ENCODE measurements at places on chromosomes 3 and 15.

DNA sequence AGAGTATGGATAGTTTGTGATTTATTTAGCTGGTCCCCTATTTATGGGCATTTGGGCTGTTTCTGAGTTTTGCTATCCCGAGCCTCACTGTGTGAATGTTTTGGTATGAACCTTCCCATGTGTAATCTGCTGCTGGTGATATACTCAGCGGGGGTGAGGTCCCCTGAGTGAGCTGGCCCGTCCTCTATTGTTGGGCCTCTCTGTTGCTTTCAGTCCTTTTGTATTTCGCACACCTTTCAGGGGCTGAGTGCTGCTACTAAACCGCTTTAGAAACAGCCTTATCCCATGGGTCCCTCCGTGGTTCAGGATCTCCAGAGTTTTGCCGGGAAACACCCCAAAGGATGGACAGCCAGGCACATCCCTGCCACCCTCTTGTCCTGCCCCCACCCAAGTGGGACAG lies 94.5 kb downstream of the WNT7A start:
- no peak for DNase-seq

DNA sequence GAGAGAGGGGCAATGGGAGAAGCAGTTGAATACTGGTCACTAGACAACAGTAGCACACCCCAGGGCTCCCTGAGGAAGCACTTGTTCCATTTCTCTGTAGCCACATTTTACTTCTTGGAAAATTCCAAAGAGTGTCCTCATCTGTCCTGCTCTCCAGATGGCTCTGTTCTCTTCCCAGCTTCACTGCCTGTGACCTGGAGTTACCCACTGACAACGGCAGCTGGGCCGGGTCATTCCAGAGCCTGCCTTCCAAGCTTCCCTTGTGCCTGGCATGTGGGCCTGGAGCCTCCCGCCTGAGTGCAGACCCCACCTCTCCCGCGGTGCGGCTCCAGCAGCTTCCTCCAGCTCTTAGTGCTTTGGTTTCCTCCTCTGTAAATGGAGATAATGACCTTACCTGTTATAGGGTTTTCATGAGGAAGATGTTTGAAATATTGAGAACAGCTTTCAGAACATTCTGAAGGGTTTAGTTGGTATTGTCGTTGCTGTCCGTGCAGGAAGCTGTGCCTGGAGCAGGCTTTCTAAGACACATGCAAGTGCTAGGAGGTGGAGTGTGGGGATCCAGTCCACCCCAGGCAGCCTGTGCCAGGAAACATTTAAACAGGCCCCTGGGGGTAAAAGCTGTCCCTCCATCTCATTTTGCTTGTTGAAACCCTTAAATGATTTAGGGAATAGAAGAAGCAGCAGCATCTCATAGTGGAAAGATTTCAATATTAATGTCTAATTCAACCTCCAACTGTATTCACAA lies 24.8 kb downstream of the EFCC1 start:
- DNase-seq: no peak

GRCh38 chr3:174767853-174768382 lies 91.2 kb upstream of the NAALADL2 start:
- DNase-seq: no peak

DNA sequence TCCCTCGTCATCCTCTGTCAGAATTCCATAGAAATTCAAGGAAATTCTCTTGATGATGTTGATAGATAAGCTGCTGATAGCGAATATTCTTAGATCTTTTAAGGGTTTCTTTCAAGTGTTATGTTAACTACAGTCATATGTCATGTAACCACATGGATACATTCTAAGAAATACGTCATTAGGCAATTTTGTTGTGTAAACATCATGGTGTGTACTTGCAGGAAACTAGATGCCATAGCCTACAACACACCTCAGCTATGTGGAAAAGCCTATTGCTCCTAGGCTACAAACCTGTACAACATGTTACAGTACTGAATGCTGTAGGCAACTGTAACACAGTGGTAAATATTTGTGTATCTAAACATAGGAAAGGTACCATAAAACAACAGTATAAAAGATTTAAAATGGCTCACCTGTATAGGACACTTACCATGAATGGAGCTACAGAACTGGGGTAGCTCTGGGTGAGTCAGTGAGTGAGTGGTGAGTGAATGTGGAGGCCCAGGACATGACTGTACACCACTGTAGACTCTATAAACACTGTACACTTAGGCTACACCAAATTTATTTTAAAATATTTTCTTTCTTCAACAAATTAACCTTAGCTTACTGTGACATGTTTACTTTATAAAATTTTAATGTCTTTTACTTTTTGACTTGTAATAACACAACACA lies 34.6 kb downstream of the GLDN start:
- DNase-seq: no peak

DNA sequence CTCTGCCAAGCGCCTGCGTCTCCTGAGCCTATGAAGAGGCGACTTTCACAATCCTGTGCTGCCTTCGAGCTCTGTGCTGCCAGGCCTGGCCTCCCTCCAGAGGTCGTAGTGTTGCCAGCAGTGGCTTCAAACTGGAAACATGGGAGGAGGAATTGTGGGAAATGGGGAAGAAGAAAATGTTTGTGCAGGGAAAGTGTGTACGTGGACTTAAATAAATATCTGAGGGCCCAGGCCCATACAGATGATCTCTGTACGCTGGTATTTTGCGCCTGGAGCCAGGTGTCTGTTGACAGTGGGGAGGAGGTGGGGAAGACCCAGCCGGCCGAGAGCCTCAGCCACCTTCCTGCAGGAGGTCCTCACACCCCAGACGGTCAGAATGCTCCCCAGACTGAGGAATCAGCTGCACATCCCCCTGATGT lies 44.6 kb downstream of the ZBTB38 start:
- DNase-seq: no peak
